ENCODE measurements at places on chromosomes 4 and X.

DNA sequence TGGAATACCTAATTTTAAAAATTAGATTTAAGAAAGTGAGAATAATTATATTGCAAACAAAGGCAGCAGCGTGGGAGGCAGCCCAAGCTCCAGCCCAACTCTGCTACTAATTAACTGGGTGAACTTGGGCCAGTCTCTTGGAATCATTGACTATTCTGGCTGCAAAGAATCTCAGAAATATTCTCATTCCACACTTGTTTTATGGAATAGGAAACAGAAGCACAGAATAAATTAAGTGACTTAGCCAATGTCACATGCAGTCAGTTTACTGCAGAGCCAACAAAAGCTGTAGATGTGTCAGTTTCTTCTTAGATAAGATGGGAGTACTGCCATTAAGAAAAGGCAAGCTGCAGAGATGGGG lies 132.6 kb upstream of the FAM9B start:
- no peak for DNase-seq

DNA sequence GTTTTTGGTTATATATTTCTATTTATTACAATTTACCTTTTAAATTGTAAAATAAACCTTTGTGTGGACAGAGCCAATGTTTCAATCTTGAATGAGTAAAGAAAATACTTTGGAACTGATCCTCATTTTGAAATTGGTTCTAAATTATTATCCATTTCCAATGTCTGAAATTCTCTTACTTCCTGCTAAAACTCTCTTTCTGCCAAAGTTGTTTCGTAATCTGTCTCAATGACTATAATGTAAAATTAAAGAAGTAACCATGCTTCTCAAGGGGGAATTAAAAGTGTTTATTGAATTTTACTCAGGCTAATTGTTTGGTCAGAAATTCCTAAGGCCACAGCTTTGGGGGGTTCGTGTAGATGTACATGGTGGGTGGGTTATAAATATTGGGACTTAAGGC lies 34.8 kb downstream of the YIPF6 start:
- no peak for DNase-seq

- peak; percentile 61 for DNase-seq
Measured at GRCh38 chr4:122798101-122798500, 28.5 kb upstream of the FGF2 start.

GRCh38 chrX:28022371-28022770 lies 41.1 kb upstream of the DCAF8L1 start:
- DNase-seq = no peak

DNA sequence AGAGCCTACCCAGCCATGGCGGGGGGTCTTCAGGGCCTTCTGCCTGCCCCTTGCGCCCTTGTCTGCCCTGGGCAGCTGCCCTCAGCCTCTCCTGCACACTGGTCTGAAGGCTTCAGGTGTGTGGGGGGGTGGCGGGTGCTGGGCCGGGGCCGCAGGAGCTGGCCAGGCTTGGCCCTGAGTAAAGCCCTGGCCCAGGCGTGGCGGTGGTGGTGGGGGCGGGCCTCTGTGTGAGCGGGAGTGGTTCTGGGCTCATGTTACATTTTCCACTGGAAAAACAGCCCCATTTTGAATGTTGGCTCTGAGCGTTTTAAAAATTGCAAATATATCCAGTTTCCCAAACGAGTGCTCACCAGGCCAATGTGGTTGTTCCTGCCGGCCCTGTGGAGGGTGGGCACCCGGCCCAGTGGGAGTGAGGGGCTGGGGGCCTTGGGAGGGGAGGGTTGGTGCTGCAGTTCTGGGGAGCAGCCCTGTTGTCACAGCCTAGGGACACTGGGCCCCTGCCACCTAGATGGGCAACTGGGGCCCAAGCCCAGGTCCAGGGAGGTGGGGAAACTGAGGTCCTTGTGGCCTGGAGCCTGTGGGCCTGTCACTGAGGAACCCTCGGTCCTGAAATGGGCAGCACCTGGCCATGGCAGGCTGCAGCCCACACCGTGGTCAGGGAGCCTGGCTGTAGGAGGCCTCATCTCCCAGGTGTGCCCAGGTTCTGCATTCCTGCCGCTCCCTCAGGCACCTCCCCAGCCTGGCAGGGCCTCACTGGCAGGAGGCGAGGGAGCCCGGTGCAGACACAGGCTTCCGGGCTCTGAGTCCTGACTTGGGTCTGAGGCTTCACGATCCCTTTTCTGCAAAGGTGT lies 28.3 kb downstream of the FGFRL1 start:
- DNase-seq = peak; percentile 69

GRCh38 chr4:117768610-117769009 lies 265.7 kb upstream of the NDST3 start:
- no peak for DNase-seq

DNA sequence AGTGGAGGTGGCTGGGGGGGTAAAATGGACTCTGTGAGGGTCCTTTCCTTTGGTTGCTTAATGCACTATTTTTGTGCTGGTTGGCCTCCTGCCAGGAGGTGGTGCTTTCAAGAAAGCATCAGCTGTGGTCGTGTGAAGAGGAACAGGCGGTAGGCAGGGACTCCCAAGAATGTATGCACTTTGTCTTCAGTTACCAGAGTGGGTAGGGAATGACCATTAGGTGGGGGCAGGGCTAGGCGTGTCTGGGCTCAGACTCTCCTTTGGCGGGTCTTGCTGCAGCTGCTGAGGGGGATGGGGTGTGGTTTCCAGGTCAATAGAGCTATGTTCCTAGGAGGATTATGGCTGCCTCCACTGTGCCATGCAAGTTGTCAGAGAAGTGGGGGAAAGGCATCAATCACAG lies 509.0 kb downstream of the PCDH19 start:
- no peak for DNase-seq

DNA sequence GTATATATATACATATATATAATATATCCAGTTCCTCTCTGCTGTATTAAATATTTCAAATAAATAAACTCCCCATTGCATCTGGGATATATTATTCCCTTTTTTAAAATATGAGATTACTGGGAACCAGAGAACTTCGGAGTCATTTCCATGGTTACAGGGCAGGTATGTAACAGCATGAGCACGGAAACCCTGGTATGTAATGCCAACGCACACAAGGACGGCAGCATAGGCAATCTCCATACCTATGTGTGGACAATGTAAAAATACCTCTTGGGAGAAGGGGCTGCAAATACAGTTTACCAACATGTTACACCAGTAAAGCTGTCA lies 62.8 kb downstream of the NUDT10 start:
- no peak for DNase-seq

DNA sequence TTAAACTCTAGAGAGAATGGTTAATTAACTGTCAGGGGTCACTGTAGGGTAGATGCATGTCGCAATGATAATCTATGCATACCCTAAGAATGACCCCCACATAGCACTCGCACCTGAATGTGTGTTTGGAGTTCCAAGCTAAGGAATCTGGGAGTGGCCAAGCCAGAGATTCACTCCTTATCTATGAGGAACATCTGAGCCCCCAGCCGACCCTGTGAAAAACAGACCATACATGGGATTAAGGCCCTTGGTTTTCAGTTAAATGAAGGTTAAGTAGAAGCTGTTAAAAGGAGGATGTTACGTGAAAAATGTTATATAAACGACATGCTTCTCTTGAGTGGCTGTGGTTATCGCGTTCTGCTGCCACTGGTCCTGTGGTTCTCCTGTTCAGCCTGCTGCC lies 147.2 kb downstream of the RELL1 start:
- DNase-seq = no peak

GRCh38 chr4:180615746-180616145 lies 1627.5 kb upstream of the TENM3 start:
- DNase-seq = no peak

DNA sequence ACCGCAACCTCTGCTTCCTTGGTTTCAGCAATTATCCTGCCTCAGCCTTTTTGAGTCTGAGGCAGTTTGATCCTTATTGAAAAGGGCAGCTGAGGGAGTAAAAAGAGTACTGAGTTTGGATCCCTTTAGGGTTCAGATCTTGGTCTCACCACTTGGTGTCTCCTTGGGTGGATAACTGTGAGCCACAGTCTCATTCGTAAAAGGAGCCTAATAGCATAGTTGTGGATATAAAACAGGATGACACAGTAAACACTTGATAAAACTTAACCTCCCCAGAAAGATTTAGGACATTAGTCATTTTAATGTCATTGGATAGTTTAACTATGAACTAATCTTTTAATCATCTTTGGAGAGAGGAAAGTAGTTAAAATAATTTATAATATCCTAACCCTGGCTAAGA lies 173.0 kb downstream of the ANK2 start:
- no peak for DNase-seq

Measured in right cardiac atrium (tissue), 5 donors.